NCI-H774 (cell line): ENCODE measurements at places on chromosomes 1 and 21.
A peak's percentile ranks its signal among the peaks of the same experiment; 100 is the strongest.

DNA sequence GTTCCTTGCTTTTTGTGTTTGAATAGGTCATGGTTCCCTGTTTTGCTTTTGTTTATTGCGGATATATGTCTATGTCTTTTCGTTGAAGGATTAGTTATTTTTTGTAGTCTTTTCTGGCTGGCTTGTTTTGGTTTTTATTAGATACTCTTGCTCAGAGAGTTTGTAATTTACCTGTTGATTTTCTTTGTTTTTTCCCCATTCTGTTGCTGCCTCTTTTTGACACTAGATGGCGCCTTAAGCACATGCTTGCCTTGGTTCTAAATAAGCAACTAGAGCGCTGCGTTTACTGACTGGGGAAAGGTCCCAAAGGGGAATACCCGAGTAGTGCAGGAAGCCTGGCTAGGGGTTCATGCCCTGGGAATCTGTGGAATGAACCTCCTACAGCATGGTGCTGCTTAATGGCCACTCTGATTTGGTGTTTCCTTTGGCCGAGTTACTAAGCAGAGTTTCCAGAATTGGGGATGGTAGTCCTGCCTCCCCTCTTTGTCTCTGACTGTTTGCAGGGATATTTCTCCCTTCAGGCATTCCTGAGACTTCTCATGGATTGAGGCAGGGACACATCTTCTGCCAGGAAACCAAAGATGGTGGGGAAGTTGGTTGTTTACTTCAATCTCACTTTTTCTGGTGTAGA is 143.2 kb downstream of the PTPRU start:
- no peak for DNase-seq

DNA sequence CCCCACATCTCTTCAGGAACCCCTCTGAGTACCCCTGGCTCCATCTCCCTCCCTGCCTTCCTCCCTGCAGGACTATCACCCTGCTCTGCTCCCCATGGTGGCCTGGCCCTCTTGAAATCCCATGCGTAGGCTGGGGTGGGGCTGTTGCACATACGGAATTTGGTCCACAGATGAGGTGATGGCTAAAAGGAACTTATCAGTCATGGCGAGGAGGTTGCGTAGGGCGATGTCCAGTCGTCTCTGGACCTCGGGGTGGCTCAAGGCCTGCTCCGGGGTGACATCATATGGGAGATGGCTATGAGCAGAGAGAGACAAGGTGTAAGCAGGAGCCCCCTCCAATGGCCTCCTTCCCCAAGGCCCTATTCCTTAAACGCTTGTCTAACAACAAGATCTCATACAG is 35.3 kb downstream of the IQGAP3 start:
- no peak for DNase-seq

GRCh38 chr1:36975642-36976041 is 58.7 kb downstream of the GRIK3 start:
- no peak for DNase-seq

DNA sequence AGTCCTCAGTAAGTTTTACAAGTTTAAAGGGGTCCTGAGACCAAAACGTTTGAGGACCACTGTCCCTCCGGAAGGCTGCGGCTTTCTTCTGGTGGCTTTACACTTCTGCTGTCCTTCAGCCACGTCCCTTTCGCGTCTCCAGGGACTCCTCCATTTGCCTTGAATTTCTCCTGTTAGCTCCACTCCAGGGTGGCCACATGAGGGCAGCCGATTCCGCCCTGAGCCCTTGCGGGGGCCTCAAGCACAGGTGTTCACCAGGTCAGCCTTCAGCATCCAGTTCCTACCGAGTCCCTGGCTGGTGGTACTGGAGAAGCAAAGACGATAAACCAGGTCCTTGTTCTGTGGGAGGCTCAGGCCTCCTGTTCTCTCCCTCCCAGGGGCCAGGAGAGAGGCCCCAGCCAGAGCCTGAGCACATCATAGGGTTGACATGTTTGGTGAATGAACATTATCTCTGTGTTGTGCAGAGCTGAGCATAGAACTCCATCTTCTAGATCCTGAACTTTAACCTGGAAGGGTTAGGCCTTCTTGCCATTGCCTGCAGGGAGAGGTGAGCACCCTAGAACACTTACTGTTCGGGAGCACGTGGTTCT is 27.4 kb upstream of the COQ8A start:
- DNase-seq: no peak

DNA sequence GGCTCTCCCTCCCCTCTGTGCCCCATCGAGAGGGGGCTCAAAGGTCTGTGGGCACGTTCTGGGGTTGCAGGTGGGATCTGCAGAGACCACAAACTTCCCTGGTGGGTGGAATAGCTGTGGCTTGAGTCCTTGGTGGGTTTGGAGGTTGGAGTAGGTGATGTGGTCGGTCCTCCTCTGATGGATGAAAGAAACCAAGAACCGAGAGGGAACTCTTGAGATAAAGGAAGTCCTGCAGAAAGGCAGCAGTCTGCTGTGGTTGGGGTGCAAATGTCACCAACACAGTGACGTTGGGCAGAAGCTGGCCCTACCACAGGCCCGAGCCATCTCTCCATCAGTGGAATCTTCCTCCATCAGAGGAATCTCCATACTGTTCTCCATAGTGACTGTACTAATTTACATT is 171.8 kb downstream of the FCRL5 start:
- DNase-seq: no peak

GRCh38 chr1:117629625-117630422 is 24.0 kb downstream of the TENT5C start:
- DNase-seq: no peak

DNA sequence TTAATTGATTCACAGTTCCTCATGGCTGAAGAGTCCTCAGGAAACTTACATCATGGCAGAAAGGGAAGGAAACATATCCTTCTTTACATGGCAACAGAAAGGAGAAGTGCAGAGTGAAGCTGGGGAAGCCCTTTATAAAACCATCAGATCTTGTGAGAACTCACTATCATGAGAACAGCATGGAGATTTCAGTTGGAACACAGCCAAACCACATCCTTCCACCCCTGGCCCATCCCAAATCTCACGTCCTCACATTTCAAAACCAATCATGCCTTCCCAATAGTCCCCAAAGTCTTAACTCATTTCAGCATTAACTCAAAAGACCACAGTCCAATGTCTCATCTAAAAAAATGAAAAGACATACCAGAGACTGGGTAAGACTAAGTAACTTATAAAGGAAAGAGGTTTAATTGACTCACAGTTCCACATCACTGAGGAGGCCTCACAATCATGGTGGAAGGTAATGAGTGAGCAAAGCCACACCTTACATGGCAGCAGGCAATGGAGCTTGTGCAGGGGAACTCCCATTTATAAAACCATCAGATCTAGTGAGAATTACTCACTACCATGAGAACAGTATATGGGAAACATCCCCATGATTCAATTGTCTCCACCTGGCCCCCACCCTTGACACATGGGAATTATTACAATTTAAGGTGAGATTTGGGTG is 105.2 kb downstream of the MRPL39 start:
- no peak for DNase-seq

- no peak for DNase-seq
Measured at GRCh38 chr1:169392406-169392805, 24.4 kb downstream of the BLZF1 start.

- DNase-seq: no peak
Measured at GRCh38 chr1:158327481-158327880, 3.9 kb downstream of the CD1B start.

- DNase-seq: no peak
Measured at GRCh38 chr1:76066394-76066793, 8.2 kb upstream of the ST6GALNAC3 start.

- DNase-seq: no peak
Measured at GRCh38 chr1:231796141-231796540, 169.6 kb downstream of the DISC1 start.

- no peak for DNase-seq
Measured at GRCh38 chr1:216420746-216421145, 2.5 kb downstream of the USH2A start.

DNA sequence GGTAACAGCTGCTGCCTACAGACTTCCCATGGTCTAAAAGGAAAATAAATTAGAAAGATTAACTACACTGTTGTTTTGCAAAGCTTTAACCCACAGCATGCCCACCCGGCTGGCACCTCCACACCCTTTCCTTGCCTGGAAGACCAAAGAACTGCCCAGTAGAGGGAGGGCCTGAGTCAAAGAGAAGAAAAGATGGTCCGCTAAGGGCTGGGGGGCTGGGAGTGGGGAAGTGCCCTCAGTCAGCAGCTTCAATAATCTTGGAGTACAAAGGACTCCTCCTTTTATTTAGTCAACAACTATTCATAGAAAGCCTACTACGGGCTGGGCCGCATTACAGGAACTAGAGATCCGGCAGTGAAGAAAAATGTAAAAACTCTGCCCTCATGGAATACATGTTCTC is 40.6 kb downstream of the ERI3 start:
- DNase-seq: no peak

DNA sequence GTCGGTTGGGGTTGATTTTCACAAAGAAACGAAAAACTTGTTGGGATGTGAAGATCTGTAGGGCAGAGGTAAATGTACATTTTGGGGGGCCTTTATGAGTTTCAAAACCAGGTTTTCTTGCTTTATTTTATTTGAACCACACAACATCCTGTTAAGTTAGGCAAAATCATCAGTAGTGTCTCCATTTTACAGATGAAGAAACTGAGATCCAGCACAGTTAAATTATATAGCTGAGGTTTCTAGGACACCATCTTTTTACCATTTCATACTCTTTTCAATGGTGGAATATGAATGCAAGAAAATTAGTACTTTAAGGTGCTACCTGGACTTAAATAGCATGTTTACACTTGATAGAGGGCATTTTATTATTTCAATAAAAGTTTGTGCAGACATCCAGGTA is 187.7 kb downstream of the NFIA start:
- no peak for DNase-seq

DNA sequence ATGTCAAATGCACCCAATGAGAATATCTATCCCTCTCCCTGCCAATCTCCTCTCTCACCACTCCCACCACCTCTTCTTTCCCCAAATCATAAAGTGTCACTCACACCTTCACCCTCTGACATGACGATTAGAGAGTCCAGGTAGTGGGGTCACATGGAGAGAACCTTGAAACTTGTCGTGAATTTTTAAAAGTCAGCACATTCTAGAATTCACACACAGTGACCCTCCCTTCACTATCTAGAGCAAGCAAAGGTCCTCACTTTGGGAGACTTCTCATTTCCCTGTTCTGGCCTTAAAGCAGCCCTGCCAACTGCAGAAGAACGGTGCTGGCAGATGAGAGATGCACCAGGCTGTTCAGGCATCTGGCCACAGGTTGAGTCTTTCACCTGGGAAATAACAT is 61.9 kb downstream of the CD34 start:
- DNase-seq: no peak

DNA sequence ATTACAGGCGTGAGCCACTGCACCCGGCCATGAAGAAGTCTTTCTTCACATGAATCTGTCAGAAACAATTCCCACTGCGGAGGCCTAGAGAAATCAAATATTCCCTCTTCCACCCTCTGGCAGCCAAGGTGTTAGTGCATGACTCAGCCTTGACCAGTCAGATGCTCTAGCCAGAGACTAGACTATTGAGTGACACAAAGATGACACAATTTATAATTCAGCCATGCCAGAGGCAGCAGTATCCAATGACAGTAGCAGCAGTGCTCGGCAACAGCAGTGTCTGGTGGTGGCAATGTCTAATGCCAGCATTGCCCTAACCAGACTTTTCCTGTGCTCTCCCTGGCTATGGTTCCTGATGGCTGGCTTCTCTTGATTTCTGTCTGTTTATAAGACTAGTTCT is 8.7 kb downstream of the CTXND2 start:
- DNase-seq: no peak

DNA sequence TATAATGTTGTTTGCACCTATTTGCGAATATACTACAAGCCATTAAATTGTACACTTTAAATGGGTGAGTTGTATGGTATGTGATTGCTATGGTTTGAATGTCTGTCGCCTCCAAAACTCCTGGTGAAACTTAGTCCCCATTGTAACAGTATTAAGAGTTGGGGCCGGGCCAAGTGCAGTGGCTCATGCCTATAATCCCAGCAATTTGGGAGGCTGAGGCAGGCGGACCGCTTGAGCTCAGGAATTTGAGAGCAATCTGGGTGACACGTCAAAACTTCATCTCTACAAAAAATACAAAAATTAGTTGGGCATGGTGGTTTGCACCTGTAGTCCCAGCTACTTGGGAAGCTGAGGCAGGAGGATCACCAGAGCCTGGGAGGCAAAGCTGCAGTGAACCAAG is 12.0 kb upstream of the SIM2 start:
- DNase-seq: no peak

DNA sequence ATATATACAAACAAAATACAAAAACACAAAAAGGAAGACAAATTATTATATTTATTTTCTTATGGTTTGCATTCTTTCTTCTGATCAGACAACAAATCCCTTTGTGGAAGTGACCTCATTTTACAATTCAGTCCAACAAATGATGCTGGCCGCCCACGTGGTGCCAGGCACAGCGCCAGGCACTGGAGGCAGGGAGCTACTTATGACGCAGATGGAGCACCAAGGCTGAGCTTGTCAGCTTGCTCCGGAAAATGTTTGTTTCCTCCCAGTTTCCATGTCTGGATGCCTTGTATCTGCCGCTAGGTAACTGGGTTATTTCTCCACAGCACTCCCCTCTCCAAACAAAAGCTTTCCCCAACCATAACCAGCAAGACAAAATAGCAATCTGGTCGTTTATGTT is 30.7 kb upstream of the CD34 start:
- DNase-seq: no peak

- no peak for DNase-seq
Measured at GRCh38 chr1:216205176-216205575, 218.1 kb downstream of the USH2A start.

DNA sequence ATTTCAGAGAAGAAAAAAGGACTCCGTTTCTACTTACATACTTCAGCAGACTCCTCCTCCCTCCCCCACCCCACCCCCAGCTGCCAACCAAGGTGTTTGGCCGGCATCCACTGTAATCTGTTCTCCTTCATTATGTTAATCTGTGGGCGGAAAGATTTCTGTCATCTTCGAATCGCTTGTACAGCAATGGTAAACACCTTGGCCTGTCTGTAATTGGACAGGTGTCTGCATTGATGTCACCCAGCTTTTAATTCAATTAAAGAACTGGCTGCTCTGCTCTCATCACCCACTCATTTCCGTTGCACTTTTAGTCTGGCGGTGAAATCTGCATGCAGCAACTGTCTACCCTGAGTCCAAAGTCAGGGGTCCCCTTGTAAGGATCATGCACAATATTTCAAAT is 368.6 kb downstream of the USH2A start:
- DNase-seq: peak; percentile 6

GRCh38 chr1:94709891-94710581 is 110.1 kb upstream of the SLC44A3 start:
- no peak for DNase-seq

- no peak for DNase-seq
Measured at GRCh38 chr1:108209456-108210108, 9.4 kb upstream of the SLC25A24 start.

GRCh38 chr1:158020886-158021620 is 27.6 kb downstream of the KIRREL1 start:
- no peak for DNase-seq

- peak; percentile 54 for DNase-seq
Measured at GRCh38 chr1:74733604-74734484, 892 bp downstream of the TYW3 start.

GRCh38 chr1:29304025-29304684 is 67.8 kb downstream of the PTPRU start:
- DNase-seq: no peak

- no peak for DNase-seq
Measured at GRCh38 chr1:197481101-197481500, 213.0 kb downstream of the CRB1 start.

- no peak for DNase-seq
Measured at GRCh38 chr1:218139761-218140160, 145.3 kb upstream of the RRP15 start.

- DNase-seq: no peak
Measured at GRCh38 chr1:70495370-70495769, 84.3 kb downstream of the CTH start.

- DNase-seq: no peak
Measured at GRCh38 chr1:117753652-117754051, 147.8 kb downstream of the TENT5C start.
